Activated CD8-positive, alpha-beta memory T cell treated with anti-CD3 and anti-CD28 coated beads, Interleukin-2, amount 10 ng/mL, durations not matched to agents 7 days and 5 days (primary cell): ENCODE measurements at places on chromosomes 5 and 9.

- no peak for DNase-seq
Observed at GRCh38 chr5:33738967-33739366, 152.8 kb downstream of the ADAMTS12 start.

GRCh38 chr5:122076669-122077365 is 1.2 kb downstream of the LOX start:
- DNase-seq, result peak; percentile 63

- no peak for DNase-seq
Observed at GRCh38 chr5:86439593-86440110, 178.1 kb upstream of the COX7C start.

GRCh38 chr5:109693535-109694400 is 4.0 kb downstream of the MAN2A1 start:
- no peak for DNase-seq

GRCh38 chr9:2718001-2718697 is 839 bp downstream of the KCNV2 start:
- DNase-seq, result no peak

DNA sequence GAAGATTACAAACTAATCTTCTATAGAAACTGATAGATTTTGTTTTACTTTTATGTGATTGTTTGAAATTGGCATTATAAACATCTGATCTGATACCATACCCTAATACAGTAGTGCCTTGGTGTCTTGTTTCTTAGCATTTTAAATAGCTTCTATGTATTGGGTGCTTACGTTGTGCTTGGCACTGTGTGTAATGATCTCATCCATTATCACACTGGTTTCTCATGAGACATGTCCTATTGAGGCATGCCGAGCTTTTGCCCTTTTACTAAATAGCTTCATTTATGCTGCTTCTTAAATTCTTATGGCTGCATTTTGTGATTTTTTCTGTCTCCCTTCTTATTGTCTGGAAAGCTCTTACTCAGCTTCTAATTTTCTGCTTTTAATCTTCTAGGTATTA is 48.2 kb upstream of the TLR4 start:
- no peak for DNase-seq

DNA sequence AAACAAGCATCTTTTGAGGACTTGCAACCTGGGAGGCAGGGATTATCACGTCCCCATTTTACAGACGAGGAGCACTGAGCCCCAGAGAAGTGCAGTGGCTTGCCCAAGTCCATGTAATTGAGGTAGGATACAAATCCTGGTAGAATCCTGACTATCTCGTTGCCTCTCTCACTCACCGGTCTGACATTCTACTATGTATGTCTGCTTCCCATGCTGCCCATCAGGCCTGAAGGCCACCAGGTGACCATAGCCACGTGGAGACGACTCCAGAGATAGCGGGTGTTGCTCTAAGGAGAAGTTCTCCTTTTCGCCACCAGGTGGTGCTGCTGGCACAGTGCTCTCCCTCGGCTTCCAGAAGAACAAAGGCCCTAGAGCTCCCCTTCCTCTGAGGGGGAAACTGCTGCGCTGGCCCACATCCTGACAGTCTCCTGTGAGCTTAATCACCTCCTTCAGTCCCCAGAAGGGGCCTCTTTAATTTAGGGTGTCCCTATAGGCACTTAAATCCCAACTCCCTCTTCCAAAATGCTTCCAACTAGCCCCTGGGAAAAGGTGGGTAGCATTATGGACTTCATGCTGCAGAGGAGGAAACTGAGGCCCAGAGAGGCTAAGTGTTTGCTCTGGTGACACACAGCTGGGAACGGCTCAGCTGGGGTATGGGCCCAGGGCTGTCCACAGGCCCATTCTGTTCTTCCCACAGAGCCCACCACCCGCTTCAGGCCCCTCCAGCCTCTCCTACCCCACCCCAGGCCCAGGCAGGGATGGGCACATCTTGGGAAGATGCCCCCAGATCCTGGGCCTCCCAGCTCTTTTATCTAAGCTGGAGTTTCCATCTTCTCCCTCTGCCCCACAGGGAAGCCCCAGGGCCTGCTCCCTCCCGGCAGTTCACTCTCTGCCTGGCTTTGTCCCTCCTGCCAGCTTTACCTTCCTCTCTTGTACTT is 6.4 kb downstream of the SLC34A1 start:
- DNase-seq, result peak; percentile 93

DNA sequence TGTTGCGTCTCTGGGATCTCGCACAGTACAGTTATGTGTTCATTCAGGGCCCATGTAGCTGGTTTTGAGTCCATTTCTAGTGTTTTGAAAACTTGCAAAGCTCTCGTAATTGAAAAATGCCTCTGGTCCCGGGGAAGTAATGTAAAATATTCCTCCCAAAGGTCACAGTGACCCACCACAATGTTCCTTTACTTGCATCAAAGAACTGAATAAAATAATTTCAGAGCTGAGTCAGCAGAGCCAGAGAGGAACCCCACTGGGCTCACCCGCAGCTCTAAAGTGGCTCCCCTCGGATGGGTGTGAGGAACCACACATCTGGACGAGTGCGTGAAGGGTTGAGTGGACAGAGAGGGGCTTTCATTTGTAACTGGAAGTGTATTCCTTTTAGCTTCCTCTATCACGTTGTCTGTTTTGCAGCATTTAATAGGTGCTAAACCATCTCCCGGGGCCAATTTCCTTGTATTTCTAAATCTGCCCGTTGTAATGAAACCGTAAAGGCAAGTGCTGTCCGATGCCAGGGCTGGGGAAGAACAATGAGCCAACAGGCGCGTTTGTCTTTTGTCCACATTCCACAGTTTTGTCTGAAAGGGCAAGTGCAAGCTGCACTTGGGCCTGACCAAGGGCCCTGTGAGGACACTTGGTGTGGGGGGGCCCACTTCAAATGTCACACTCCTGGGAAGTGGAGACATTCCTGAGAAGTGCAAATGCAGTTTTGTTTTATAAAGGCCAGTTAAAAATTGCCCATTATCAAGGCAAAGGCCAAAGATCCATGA is 29.9 kb downstream of the COL5A1 start:
- no peak for DNase-seq

GRCh38 chr5:86979811-86980411 is 287.8 kb upstream of the RASA1 start:
- DNase-seq, result no peak

DNA sequence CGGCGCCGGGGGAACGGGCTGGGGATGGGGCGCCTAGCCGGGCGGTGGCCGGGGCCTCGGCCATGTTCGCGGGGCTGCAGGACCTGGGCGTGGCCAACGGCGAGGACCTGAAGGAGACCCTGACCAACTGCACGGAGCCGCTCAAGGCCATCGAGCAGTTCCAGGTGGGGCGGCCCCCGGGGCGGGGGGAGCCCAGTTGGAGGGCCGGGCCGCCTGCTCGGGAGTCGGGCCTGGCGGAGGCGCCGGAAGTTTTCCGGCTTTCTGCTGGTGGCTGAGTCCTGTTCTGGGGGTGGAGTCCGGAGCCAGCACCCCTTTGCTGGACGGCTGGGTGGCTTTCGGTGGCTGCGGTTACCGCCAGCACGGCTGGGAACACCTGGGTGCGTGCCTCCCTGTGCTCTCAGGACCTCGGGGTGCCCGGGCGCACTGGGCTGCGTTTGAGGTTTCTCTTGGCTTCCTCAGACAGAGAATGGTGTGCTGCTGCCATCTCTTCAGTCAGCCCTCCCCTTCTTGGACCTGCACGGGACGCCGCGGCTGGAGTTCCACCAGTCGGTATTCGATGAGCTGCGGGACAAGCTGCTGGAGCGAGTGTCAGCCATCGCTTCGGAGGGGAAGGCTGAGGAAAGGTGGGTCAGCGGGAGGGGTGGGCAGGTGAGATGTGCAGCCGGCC is 454 bp downstream of the NELFB start:
- DNase-seq, result peak; percentile 66
